Activated CD4-positive, alpha-beta memory T cell treated with anti-CD3 and anti-CD28 coated beads for 36 hours (primary cell): ENCODE measurements at places on chromosomes 16 and 17. TPM values are rescaled to one million over a fixed set of nuclear protein-coding genes. Genes with fewer than 3 reads are reported as not detected.

The NOG gene
- 0.12 TPM for total RNA-seq

DNA sequence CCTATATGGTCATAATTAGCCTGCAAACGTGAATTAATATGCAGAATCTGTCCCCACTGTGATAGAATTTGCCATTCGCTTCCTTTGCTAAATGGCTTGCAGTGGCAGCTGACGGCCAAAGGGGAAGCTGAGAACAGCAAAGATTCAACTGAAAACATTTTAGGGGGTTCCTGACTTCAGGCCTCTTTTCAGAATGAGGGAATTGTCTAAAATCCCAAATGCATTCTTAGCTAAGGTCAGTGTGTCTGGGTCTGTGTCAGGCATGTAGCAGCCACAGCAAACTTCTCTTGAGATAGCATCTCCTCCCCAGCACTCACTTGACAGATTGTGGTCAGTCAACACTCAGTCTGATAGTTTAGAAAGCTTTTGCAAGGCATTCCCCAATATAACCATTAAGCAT is 701.1 kb downstream of the WWOX start:
- peaks cover 18% of the 10 kb centered on the region for H3K4me1 ChIP-seq
- no peak overlapping the region for H3K4me3 ChIP-seq
- H3K27me3 ChIP-seq = no peaks in the 10 kb centered on the region

DNA sequence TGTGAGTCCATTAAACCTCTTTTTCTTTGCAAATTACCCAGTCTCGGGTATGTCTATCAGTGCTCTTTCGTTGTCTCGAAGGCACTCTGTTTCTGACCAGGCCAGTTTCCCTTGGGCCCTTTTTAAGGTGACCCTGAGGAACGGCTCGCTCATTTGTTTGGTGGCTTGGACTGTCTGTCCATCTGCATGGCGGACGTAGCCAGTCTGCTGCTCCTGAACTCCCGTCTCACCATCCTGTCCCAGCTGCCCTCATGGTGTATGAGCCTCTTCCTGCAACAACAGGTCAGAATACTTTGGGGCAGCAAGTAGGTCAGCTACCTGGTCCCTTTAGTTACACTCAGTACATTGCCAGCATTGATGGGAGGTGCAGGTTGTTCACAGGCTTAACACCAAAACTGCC is 19.0 kb downstream of the DRC7 start:
- no peak overlapping the region for H3K27ac ChIP-seq
- peaks cover 6% of the 10 kb centered on the region for H3K27me3 ChIP-seq
- no peaks in the 10 kb centered on the region for H3K4me1 ChIP-seq
- no peak for DNase-seq
- H3K36me3 ChIP-seq = no peaks in the 10 kb centered on the region

GRCh38 chr17:45073414-45074070 is 12.4 kb downstream of the NMT1 start:
- peak overlapping the region; percentile 60 for H3K27ac ChIP-seq
- no peak overlapping the region for H3K4me3 ChIP-seq
- peaks cover 29% of the 10 kb centered on the region for H3K4me1 ChIP-seq
- peaks cover 17% of the 10 kb centered on the region for H3K36me3 ChIP-seq
- no peaks in the 10 kb centered on the region for H3K27me3 ChIP-seq

DNA sequence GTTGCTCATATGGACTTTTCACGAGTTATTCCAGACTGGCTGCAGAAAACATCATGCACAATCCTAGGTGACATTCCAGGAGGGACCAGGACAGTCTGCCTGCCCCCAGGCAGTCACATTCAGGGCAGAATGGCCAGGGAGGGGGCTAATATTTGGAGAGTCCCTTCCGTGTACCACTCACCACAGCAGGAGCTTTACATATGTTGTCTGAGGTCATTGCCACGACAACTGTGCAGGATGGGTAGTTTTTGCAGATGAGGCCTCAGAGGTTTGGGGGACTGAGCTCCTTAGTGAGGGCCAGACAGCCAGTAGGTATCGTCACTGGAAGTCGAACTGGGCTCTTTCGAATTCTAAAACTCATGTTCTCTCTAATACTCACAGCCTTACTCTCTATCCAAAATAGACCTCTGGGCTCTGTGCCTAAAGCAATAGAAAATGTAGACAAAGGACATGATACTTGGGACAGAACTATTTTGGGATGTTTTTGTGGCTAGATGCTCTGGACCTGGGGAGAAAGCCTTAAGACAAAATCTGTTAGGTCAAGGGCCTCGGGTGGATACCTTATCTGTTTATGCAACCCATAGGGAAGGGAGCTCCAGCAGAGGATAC is 338.5 kb downstream of the MAF start:
- H3K4me3 ChIP-seq = no peak overlapping the region
- H3K4me1 ChIP-seq = peaks cover 59% of the 10 kb centered on the region
- H3K27ac ChIP-seq = peak overlapping the region; percentile 31
- no peak for DNase-seq
- no peaks in the 10 kb centered on the region for H3K27me3 ChIP-seq
- peaks cover 2% of the 10 kb centered on the region for H3K36me3 ChIP-seq

- H3K27ac ChIP-seq = peak overlapping the region; percentile 5
- H3K4me1 ChIP-seq = peaks cover 5% of the 10 kb centered on the region
- peak; percentile 90 for DNase-seq
- H3K27me3 ChIP-seq = no peaks in the 10 kb centered on the region
- H3K36me3 ChIP-seq = peaks cover 34% of the 10 kb centered on the region
Observed at GRCh38 chr17:34998205-34998604, 17.9 kb downstream of the LIG3 start.

GRCh38 chr16:75062976-75063346 is 53.6 kb downstream of the LDHD start:
- peaks cover 25% of the 10 kb centered on the region for H3K4me1 ChIP-seq
- no peak overlapping the region for H3K4me3 ChIP-seq
- H3K36me3 ChIP-seq = no peaks in the 10 kb centered on the region
- DNase-seq = no peak

DNA sequence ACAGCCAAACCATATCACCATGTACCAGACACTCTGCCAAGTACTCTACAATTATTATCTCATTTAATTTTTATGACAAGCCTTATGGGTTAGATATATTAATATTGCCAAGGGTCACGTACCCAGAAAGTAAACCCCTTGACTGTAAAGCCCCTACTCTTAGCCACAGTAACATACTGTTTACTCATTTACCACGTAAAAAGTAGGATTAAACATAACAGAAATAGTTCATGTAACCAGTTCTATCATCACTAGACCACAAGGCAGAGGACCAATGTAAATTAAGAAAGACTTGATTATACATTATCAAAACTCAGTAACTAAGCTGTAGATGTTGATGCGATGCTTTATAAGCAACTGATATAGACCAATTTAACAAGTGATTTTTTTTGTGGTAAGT is 101.5 kb upstream of the CNTNAP4 start:
- no peak for DNase-seq
- H3K4me1 ChIP-seq = no peaks in the 10 kb centered on the region

DNA sequence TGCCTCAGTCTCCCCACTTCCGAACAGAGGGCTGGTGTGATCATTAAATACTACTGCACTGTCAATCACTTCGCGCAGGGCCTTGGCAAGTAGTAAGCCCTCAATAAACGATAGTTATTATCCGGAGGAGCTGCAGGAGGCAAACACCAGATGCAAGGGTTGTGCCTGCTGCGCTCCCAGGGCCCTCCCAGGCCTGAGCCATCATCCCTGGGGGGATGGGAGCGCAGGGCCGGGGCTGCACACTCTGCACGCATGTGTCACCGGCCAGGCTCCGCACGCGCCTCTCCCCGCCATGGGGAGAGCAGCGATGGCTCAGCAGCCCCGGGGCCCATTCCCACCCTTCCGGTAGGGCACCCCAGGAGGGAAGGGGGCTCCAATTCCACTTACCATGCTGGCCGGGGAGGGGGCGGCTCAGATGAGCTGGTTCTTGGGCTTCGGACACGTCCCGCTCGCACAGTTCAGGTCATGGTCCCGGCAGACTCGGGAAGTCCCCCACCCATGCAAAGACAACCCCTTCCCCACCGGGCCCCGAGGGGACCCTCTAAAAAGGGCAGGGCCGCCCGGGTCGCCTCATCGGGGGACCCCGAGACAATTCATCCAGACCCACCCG is 681 bp downstream of the XPO6 start:
- peak overlapping the region; percentile 98 for H3K4me3 ChIP-seq
- H3K27ac ChIP-seq = peak overlapping the region; percentile 95
- H3K4me1 ChIP-seq = peaks cover 32% of the 10 kb centered on the region
- H3K36me3 ChIP-seq = peaks cover 36% of the 10 kb centered on the region
- no peaks in the 10 kb centered on the region for H3K27me3 ChIP-seq

DNA sequence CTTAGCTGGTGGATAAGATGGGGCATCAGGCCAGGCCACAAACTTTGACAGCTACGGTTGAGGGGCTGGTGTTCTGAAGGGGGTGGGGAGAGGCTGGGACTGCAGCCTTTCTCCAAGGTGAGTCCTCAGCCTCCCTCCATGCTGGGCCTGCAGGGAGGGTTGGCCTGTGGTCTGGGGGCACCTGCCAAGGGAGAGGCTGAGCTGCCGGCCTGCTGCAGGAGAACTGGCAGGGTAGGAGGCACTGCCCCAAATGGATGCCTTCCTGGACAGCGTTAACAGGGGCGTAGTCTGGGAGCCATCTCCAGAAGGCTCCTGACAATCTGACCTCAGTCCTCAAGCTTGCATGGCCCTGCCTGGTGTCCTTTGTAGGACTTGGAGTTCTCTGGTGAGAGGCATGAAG is 5.1 kb downstream of the ELMO3 start:
- no peak overlapping the region for H3K4me3 ChIP-seq
- no peak overlapping the region for H3K27ac ChIP-seq
- no peaks in the 10 kb centered on the region for H3K4me1 ChIP-seq
- no peak for DNase-seq

DNA sequence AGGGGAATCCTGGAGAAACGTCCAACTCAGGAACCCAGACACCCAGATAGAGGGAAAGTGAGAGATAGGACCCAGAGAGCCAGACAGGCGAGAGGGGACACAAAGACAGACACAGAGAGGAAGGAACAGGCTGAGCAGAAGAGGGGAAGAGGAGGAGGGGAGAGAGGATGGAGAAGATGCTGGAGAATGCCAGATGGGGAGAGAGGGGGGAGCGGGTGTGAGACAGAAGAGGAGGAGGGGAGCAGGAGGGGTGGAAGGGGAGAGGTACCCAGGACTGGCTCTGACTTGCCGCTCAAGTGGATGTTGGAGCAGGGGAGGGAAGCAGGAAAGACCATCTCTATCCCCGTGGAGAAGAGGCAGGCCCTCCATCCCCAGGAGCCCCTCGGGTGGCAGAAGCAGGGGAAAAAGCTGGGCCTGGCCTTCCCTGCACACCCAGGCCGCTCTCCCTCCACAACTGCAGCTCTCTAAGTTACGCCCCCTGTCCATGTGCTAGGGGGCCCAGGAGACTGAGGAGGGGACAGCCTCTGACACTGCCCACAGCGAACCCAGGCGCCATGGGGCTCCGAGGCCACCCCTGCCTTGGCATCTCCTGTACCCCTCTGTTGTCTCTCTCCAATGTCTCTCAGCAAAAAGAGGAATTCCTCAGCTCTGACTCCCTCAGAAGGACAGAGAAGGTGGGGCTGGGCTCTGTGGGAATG is 4.8 kb downstream of the PPP1R9B start:
- DNase-seq = no peak
- H3K4me3 ChIP-seq = peak overlapping the region; percentile 45
- peaks cover 60% of the 10 kb centered on the region for H3K36me3 ChIP-seq

- H3K27ac ChIP-seq = no peak overlapping the region
- no peak overlapping the region for H3K4me3 ChIP-seq
- H3K36me3 ChIP-seq = no peaks in the 10 kb centered on the region
- no peaks in the 10 kb centered on the region for H3K4me1 ChIP-seq
- peak; percentile 48 for DNase-seq
Observed at GRCh38 chr17:9402590-9403199, 172.9 kb downstream of the STX8 start.

DNA sequence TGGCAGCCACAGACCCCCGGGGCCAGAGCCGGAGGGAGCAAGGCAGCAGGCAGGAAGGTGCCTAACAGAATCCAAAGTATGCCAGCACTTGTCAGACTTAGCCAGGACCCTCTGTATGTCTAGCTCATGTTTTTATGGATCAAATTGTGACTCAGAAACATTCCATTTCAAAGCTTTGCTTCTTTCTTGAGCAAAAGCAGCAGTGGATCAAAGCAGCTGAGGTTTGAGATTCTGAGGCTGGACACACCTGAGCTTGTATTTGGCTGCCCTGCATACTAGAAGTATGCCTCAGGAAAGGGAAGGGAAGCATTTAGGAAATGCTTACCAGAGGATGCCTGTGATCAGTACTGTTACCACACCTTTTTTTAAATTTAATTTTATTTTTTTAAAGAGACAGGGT is 5.7 kb upstream of the MYO1C start:
- no peak overlapping the region for H3K27ac ChIP-seq
- no peaks in the 10 kb centered on the region for H3K27me3 ChIP-seq
- H3K4me3 ChIP-seq = no peak overlapping the region
- H3K4me1 ChIP-seq = no peaks in the 10 kb centered on the region
- no peaks in the 10 kb centered on the region for H3K36me3 ChIP-seq

DNA sequence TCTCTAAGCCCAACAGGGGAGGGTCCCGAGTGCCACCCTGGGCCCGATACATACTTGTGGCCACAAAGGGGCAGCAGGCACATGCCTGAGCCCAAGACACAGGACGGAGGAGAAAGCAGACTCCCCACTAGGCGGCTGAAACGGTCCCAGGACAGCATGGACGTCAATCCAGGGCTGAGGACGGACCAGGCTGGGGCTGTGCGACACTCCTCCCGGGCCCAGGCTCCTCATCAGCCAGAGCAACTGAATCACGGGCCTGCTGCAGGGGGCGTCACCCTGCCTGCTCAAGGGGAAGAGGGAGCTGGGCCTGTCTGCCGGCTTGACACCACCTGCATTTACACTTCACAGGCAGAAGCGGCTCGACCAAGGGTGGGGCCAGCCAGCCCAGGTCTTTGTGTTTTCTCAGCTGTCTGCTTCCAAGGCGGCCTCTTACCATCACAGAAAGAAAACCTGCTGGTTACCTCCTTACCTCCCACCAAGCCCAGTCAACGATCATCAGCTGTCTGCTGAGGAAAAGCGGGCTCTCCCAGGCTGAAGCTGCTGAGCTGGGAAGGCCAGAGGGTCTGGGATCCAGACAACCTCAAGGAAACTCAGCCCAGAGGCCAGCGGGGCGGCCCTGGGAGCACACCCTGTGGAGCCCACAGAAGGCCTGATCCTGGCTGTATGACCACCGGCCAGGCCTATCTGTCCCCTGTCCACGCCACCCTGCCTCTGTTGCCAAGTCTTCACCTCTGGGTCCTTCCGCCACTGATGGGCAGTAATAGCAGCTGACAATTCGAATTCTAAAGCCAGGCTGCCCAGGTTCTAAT is 26.4 kb downstream of the KIFC3 start:
- H3K27ac ChIP-seq = no peak overlapping the region
- no peaks in the 10 kb centered on the region for H3K36me3 ChIP-seq
- no peaks in the 10 kb centered on the region for H3K4me1 ChIP-seq

DNA sequence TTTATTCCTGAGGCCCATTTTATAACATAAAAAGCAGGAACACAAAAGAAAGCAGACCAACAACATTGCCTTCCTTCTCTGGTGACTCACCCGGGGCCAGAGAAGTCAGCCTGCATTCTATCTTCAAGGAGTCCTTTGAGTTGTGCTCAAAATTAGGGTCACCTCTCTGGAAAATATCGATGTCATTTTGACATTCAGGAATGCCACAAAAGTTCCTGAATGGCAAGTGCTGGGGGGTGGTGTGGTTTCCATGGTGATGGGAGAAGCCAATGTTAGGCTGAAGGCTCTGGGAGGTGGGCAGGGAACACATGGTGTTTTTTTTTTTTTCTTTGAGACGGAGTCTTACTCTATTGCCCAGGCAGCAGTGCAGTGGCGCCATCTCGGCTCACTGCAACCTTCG is 159.6 kb downstream of the HAPSTR1 start:
- no peak for DNase-seq
- no peaks in the 10 kb centered on the region for H3K36me3 ChIP-seq
- no peak overlapping the region for H3K27ac ChIP-seq
- peaks cover 7% of the 10 kb centered on the region for H3K27me3 ChIP-seq
